Gastrocnemius medialis (tissue), 4 donors: ENCODE measurements at places on chromosomes 4 and X. TPM values are rescaled to one million over a fixed set of nuclear protein-coding genes. Genes with fewer than 3 reads are reported as not detected.

DNA sequence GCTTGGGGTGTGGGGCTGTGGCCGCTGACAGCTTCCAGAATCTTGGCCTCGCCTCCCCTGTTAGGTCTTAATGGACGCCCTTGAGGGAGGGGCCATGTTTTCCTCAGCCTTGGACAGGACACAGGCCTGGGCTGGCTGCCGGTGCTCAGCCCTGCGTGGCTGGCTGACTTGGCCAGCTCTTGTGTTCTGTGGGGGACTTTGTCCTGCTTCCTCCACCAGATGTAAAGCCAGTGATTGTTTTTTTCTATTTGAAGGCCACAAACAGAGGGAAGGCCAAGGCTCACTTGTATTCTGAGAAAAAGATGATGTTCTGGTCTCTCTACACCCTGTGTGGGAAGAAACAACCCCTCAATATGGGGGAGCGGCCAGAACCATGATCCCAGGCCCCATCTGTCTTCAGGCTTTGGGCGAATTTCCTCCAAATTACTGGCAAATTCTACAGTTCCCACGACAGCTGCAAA is 71.3 kb downstream of the HTRA3 start:
- DNase-seq = peak; percentile 72

The ITM2A gene
- total RNA-seq = 26.9 TPM

GRCh38 chr4:176198316-176198903 is 3.0 kb upstream of the SPATA4 start:
- DNase-seq = no peak

The MMAA gene
- 10.9 TPM for total RNA-seq

- no peak for DNase-seq
These were observed at the start of gene IRS4 for GRCh38 chrX:108736509-108737479. TSS of gene IRS4 (minus strand) at chrX:108736563.
